ENCODE measurements at places on chromosomes 11 and 22.

GRCh38 chr11:26037716-26038115 lies 294.2 kb upstream of the ANO3 start:
- DNase-seq = no peak

DNA sequence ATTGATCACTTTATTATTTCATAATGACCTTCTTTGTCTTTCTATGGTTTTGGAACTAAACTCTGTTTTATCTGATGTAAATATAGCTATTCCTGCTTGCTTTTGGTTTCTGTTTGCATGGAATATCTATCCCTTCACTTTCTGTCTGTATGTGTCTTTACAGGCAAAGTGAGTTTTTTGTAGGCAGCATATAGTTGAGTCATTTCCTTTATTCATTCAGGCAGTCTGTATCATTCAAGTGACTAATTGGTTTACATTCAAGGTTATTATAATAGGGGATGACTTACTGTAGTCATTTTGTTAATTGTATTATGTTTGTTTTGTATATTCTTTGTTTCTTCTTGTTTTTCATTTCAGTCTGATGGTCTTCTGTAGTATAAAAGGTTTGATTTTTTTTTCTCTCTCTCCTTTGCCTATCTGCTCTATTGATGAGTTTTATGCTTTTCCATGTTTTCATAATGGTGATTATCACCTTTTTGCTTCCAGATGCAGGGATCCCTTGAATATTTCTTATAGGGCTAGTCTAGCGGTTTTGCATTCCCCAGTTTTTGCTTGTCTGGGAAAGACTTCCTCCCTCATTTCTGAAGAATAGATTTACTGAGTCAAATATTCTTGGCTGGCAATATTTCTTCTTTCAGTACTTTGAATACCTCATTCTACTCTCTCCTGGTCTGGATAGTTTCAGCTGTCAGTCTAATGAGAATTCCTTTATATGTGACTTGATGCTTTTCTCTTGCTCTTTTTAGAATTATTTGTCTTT lies 50.4 kb downstream of the GDPD4 start:
- no peak for DNase-seq

DNA sequence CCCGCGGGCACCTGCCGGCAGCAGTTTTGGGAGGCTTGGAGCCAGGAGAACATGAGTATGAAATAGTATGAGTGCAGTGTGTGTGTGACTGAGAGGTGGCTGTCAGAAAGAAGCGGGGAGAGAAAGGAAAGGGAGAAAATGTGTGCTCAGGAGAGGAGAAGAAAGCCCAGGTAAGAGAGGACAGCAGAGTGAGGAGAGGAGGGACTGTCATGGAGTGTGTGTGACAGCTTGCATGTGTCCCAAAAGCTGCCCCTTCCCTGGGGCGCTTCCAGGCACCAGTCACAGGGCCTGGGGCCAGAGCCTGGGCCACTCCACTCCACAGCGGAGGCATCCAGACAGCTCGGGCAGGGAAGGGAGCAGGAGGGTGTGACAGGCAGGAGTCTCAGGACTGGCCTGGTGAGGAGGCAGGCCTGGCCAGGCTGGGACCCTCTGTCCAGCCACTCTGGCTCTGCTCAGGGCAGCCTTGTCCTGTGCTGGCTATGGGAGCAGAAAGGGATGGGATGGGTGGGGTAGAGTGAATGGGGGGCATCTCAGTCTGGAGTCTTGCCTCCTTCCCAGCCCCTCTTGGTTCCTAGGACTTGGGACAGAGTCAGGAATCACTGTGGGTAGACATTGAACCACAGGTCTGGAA lies 949 bp downstream of the MMP11 start:
- DNase-seq = no peak

DNA sequence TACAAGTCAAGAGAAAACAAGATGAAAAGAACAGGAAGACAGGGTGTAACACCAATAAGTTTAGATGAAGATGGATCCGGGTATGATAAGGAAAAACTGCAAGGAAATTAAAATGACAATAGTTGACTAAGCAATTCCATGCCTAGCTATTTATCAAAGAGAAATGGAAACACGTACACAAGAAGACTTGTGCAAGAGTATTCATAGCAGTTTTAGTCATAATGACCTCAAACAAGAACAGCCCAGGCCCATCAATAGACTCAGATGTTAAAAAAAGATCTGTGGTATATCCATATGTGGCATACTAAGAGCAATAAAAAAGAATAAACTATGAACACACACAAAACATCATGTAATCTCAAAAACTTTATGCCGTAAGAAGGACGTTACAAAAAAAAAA lies 33.2 kb downstream of the SLC5A12 start:
- no peak for DNase-seq
